ENCODE measurements at places on chromosomes 6 and 20. TPM values are rescaled to one million over a fixed set of nuclear protein-coding genes. Genes with fewer than 3 reads are reported as not detected.

The SMPDL3A gene
- 7.8 TPM for total RNA-seq

The GLP1R gene
- total RNA-seq = not detected

- H3K4me3 ChIP-seq = no peak overlapping the region
- H3K36me3 ChIP-seq = no peaks in the 10 kb centered on the region
- no peak overlapping the region for H3K27ac ChIP-seq
Measured at GRCh38 chr6:24451581-24452388, 37.6 kb downstream of the GPLD1 start.

DNA sequence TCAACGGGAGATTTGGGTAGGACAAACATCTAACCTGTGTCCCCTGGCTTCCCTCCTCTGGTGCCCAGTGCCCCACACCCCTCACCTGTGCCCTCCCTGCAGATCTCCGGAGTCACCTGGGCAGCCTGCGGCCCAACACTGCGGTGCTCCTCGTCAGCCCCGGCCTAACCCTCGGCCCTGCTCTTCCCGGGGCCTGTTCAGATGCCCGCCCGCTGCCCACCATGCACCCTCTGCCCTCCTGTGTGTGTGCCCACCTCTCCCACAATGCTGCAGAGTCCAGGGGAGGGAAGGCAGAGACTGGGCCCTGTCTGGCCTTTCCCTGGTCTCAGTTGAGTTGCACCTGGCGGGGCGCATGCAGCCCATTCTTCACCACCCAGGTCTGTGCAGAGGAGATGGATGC, 349.3 kb downstream of the CDH4 start:
- H3K27me3 ChIP-seq = no peaks in the 10 kb centered on the region
- H3K36me3 ChIP-seq = no peaks in the 10 kb centered on the region
- no peak for DNase-seq
- no peaks in the 10 kb centered on the region for H3K4me1 ChIP-seq
- H3K27ac ChIP-seq = no peak overlapping the region
- H3K4me3 ChIP-seq = no peak overlapping the region

GRCh38 chr6:83708546-83708969, 343 bp downstream of the SNAP91 start:
- peak overlapping the region; percentile 73 for H3K4me3 ChIP-seq
- H3K27ac ChIP-seq = no peak overlapping the region
- peaks cover 22% of the 10 kb centered on the region for H3K4me1 ChIP-seq
- H3K36me3 ChIP-seq = no peaks in the 10 kb centered on the region
- no peak for DNase-seq

DNA sequence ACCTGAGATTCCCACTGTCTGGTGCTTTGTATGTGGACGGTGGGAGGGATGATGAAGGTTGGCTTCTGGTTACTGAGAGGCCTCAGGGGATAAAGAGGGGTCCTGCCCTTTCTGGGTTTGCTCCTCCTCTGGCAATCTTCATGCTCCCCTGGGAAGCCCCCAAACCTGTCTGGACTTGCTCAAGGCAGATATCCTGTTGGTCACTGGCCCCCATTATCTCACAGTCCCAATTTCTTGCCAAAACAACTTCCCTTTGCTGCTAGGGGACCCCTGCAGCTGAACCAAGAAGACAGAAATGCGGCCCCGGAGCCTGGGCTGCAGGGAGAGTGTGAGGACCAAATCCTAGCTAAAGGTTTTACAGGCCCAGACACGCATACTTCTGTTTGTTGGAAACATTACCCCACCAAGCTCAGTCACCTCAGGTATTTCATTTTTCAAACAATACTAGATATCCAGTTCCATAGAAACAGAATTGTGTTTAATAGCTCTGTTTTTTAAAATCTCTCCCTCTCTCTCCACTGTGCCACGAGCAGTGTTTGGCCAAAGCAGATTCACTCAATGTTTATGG, 63.4 kb upstream of the MRPS10 start:
- no peak overlapping the region for H3K4me3 ChIP-seq
- DNase-seq = no peak
- peaks cover 33% of the 10 kb centered on the region for H3K4me1 ChIP-seq
- H3K27me3 ChIP-seq = no peaks in the 10 kb centered on the region

GRCh38 chr20:10861090-10861489, 187.3 kb upstream of the JAG1 start:
- no peaks in the 10 kb centered on the region for H3K27me3 ChIP-seq
- DNase-seq = no peak
- H3K27ac ChIP-seq = no peak overlapping the region
- H3K4me3 ChIP-seq = no peak overlapping the region

- H3K27ac ChIP-seq = no peak overlapping the region
- no peak for DNase-seq
- peaks cover 11% of the 10 kb centered on the region for H3K36me3 ChIP-seq
- peaks cover 30% of the 10 kb centered on the region for H3K4me1 ChIP-seq
- H3K27me3 ChIP-seq = peaks cover 48% of the 10 kb centered on the region
- no peak overlapping the region for H3K4me3 ChIP-seq
Measured at GRCh38 chr20:50594591-50595432, 84.6 kb downstream of the PTPN1 start.

DNA sequence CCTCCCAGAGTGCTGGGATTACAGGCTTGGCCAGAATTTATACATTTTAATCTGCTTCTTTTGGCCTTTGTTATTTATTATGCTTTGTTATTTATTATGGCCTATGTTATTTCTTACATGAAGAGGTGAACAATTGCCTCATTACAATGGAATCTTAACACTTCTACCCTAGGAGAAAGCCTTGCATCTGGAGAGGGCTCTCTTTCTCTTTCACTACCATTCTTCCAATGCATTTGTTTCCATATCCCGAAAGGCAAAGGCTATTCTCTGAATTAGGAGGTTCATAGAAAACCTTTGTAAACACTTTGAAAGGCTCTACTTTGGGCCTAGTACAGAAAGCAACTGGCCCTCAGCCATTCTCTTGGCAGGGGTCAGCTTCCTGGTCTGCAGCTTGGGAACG, 19.9 kb upstream of the DEK start:
- no peaks in the 10 kb centered on the region for H3K36me3 ChIP-seq
- H3K4me3 ChIP-seq = no peak overlapping the region
- H3K4me1 ChIP-seq = no peaks in the 10 kb centered on the region
- DNase-seq = no peak
- peaks cover 22% of the 10 kb centered on the region for H3K27me3 ChIP-seq
- no peak overlapping the region for H3K27ac ChIP-seq

The DZANK1 gene
- total RNA-seq = 2.1 TPM

GRCh38 chr6:126620719-126621118, 280.8 kb downstream of the CENPW start:
- H3K27me3 ChIP-seq = no peaks in the 10 kb centered on the region
- no peaks in the 10 kb centered on the region for H3K4me1 ChIP-seq
- H3K27ac ChIP-seq = no peak overlapping the region
- no peak overlapping the region for H3K4me3 ChIP-seq
- no peak for DNase-seq
- no peaks in the 10 kb centered on the region for H3K36me3 ChIP-seq

DNA sequence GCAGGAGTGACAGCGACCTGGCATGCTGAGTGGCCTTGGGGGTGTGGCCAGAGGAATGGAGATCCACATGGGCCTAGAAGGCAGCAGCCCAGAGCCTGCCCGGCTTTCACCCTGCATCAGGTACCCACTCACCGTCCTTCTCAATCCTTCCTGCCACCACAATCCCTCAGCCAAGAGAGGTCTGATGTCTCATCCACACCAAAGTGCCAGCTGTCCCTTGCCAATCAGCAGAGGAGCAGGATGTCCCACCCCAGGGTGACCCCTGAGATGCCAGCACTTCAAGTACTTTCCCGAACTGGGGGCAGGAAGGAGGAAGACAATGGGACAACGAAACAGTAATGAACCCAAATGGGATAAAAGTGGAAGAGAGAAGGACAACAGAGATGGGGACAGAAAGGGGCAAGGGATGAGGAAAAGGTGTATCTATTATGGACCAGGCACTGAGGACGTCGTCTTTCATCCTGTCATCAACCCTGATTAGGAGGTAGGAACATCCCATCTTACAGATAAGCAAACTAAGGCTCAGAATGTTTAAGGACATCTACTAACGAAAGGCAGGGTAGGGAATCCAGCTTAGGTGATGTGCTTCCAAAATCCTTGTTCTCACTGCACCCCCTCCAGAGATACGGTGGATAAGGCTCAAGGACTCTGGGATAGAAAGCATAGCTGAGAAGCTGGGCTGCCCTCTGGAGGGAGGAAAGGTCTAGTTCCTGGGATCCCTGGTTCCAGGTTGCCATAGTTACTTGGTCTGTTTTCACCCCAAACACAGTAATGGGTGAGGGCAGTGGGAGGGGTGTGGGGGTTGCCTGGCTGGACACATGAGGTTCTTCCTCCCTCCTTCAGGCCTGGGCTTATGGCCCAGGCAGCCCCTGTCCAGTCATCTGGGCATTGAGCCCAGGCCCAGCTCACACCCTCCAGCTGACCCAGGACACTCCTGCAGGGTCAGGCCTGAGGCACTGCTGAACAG, 4.5 kb upstream of the TNXB start:
- H3K27me3 ChIP-seq = no peaks in the 10 kb centered on the region
- DNase-seq = peak; percentile 96
- no peak overlapping the region for H3K4me3 ChIP-seq
- peaks cover 26% of the 10 kb centered on the region for H3K36me3 ChIP-seq
- H3K27ac ChIP-seq = peak overlapping the region; percentile 83

The CABLES2 gene
- 6.9 TPM for total RNA-seq

GRCh38 chr20:51624157-51624731, 81.7 kb upstream of the NFATC2 start:
- H3K27ac ChIP-seq = no peak overlapping the region
- no peaks in the 10 kb centered on the region for H3K27me3 ChIP-seq
- H3K36me3 ChIP-seq = peaks cover 20% of the 10 kb centered on the region
- H3K4me3 ChIP-seq = no peak overlapping the region

DNA sequence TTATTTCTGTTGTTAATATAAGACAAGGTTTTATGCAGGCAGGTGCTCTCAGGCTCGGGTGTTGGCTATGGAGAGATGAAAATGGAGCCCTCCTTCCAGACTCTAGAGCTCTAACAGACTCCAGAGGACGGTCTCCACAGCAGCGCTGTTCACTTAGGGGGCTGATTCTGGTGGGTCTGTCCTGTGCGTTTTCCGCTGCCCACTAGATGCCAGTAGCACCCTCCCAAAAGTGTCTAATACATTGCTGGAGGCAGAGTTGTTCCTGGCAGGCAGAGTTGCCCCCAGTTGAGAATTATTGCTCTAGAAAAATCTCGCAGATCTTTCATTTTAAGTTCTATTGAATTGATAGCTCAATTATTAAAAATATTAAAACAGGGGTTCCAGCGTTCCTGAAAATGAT, 109.9 kb downstream of the MAP3K4 start:
- no peak overlapping the region for H3K27ac ChIP-seq
- peaks cover 45% of the 10 kb centered on the region for H3K36me3 ChIP-seq
- no peak for DNase-seq
- H3K4me3 ChIP-seq = no peak overlapping the region
- no peaks in the 10 kb centered on the region for H3K4me1 ChIP-seq

GRCh38 chr6:95636552-95637431, 59.5 kb downstream of the MANEA start:
- H3K27ac ChIP-seq = no peak overlapping the region
- no peak for DNase-seq
- no peaks in the 10 kb centered on the region for H3K27me3 ChIP-seq
- no peak overlapping the region for H3K4me3 ChIP-seq
- no peaks in the 10 kb centered on the region for H3K4me1 ChIP-seq
- H3K36me3 ChIP-seq = no peaks in the 10 kb centered on the region

GRCh38 chr6:88119769-88120168, 46.4 kb downstream of the CNR1 start:
- no peak overlapping the region for H3K4me3 ChIP-seq
- no peak overlapping the region for H3K27ac ChIP-seq
- no peak for DNase-seq
- H3K4me1 ChIP-seq = no peaks in the 10 kb centered on the region

GRCh38 chr20:62980970-62981369, 25.8 kb downstream of the BHLHE23 start:
- no peak for DNase-seq
- no peak overlapping the region for H3K4me3 ChIP-seq
- H3K4me1 ChIP-seq = peaks cover 8% of the 10 kb centered on the region
- H3K27me3 ChIP-seq = peaks cover 19% of the 10 kb centered on the region
- H3K27ac ChIP-seq = no peak overlapping the region

The MAP3K5 gene
- total RNA-seq = 22.7 TPM

- H3K4me3 ChIP-seq = no peak overlapping the region
- peaks cover 37% of the 10 kb centered on the region for H3K4me1 ChIP-seq
- no peaks in the 10 kb centered on the region for H3K27me3 ChIP-seq
- no peak overlapping the region for H3K27ac ChIP-seq
Measured at GRCh38 chr6:11604215-11604614, 66.7 kb downstream of the TMEM170B start.

The SEMG1 gene
- not detected for total RNA-seq

DNA sequence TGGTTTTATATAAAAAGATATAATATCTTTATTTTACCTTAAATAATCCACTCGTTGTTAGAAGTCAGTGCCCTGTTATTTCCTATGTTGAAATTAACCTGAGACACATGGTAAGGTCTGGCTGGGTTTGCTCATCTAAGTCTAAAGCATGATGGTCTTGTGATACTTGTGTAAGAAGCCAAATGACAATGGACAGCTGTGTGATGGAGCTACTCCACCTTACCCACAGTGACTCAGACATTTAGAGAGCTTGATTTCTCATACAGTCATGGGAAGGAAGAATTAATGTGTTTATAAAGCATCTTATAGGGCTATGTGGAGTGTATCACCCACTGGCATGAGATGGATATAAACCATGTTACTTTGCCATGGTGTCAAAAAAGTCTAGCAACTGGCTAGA, 11.7 kb downstream of the CTCFL start:
- no peaks in the 10 kb centered on the region for H3K4me1 ChIP-seq
- no peak overlapping the region for H3K4me3 ChIP-seq
- no peak overlapping the region for H3K27ac ChIP-seq
- H3K36me3 ChIP-seq = no peaks in the 10 kb centered on the region
- H3K27me3 ChIP-seq = no peaks in the 10 kb centered on the region

The CDSN gene
- total RNA-seq = not detected

DNA sequence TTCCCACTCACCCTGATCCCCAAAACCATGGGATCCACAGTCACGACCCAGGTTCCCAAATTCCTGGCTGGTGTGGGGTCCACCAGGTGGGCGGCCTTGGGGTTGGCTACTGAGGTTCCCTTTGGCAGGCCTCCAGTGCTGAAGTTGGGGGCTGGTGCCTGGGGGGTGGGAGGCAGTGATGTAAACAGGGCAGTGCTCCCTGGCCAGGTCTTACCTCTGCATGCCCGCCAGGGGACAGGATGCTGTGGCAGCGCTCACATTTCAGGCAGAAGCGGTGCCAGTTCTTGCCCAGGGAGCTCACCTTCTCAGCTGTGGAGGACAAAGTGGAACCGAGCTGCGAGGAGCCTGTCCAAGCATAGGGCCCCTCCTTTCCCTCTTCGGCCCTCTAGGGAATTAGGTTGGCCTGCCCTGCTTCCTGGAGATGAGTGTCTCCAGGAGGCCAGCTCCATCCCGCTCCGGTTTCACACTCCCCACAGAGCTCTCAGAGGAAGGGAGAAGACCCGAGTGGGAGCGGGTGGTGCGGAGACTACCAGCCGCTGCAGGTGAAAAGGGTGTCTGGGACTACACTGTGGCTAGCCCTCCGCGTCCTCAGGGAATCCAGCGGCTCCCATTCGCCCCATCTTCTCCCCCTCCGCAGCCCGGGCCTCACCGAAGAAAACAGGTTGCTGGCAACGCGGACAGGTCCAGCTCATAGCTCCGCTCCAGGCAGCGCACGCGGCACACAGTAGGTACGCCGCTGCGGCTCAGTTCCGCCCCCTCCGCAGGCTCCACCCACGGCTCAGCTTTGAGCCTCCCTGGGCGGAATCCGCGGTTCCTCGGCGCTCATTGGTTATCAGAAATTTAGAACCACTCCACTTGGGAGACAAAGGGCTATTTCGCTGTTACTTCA, at the start of gene CRIP3:
TSS of gene CRIP3 (minus strand) at position 726 of the 889 bp plus-strand sequence. CDS start at position 692, 34 bp downstream.
- peaks cover 25% of the 10 kb centered on the region for H3K27me3 ChIP-seq
- H3K4me3 ChIP-seq = peak within 1 kb of the TSS; percentile 52
- H3K27ac ChIP-seq = no peak within 1 kb of the TSS

GRCh38 chr6:35687658-35688604, 784 bp downstream of the FKBP5 start:
- DNase-seq = no peak
- H3K27ac ChIP-seq = peak overlapping the region; percentile 99
- H3K4me3 ChIP-seq = peak overlapping the region; percentile 97
- peaks cover 19% of the 10 kb centered on the region for H3K36me3 ChIP-seq
- no peaks in the 10 kb centered on the region for H3K27me3 ChIP-seq
- H3K4me1 ChIP-seq = peaks cover 66% of the 10 kb centered on the region

The C6orf141 gene
- 1.4 TPM for total RNA-seq
